ENCODE measurements at places on chromosomes 6 and 20. TPM values are rescaled to one million over a fixed set of nuclear protein-coding genes. Genes with fewer than 3 reads are reported as not detected.

Gene MAP1LC3A
- 49.4 TPM for total RNA-seq

Gene TREM2
- total RNA-seq = not detected

Gene DOK5
- 9.0 TPM for total RNA-seq

DNA sequence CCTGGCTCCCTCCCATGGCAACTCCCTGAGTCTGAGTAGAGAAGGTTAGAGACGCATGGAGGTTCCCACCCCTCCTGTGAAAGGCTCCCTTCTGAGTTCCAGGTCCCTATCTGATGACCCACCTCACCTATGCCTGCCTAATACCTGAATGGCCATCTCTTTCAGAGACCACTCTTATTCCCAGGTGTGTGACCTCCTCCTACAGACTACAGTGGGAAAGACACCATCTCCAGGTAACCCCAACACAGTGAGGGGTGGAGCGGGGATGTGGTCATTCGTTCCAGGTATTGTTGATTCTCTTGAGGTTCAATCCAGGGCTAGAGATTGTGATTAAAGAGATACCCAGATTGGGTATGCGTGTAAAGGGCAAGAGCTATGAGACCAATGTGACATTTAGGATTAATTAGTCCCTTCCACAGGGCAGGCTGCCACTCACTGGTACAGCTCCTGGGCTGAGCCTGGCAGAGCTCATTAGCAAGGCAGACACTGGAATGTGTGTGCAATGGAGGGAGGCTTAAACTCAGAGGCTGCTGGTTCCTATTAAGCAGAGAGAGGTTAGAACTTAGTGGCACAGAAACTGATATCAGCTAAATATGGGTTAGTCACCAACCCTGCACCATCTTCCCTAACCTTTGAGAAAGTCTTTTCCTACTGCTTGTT is 46.5 kb upstream of the IER3 start:
- H3K4me1 ChIP-seq = peaks cover 30% of the 10 kb centered on the region
- no peak for DNase-seq
- no peak overlapping the region for H3K4me3 ChIP-seq

- H3K27ac ChIP-seq = no peak overlapping the region
- DNase-seq = no peak
- H3K4me3 ChIP-seq = no peak overlapping the region
- peaks cover 17% of the 10 kb centered on the region for H3K36me3 ChIP-seq
- H3K27me3 ChIP-seq = no peaks in the 10 kb centered on the region
Observed at GRCh38 chr6:151103266-151103665, 136.5 kb upstream of the AKAP12 start.

DNA sequence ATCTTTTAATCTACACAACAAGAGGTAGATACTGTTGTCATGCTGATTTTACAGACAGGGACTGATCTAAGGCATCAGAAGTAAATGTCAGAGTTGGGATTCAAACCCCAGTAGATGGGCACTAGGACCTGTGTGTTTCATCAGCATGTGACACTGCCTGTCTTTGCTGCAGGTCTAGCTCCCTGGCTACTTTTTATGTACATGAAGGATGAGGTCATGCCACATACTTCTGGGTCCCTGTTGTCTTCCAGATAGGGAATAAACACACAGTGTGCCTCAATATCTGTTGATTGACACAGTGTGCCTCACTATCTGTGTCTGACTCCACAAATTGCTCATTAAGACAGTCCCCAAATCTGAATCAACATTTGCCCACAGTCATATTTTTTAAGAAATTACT is 106.9 kb downstream of the TFAP2B start:
- no peak overlapping the region for H3K4me3 ChIP-seq
- H3K27ac ChIP-seq = no peak overlapping the region
- H3K4me1 ChIP-seq = peaks cover 32% of the 10 kb centered on the region
- H3K27me3 ChIP-seq = no peaks in the 10 kb centered on the region
- peaks cover 6% of the 10 kb centered on the region for H3K36me3 ChIP-seq
- no peak for DNase-seq

- no peak for DNase-seq
- H3K27ac ChIP-seq = no peak overlapping the region
- peaks cover 11% of the 10 kb centered on the region for H3K27me3 ChIP-seq
- no peaks in the 10 kb centered on the region for H3K4me1 ChIP-seq
- H3K4me3 ChIP-seq = no peak overlapping the region
Observed at GRCh38 chr6:122969999-122970533, 26.0 kb upstream of the CLVS2 start.

GRCh38 chr20:34112600-34113101 is 608 bp upstream of the EIF2S2 start:
- no peak for DNase-seq
- peaks cover 44% of the 10 kb centered on the region for H3K4me1 ChIP-seq
- H3K27me3 ChIP-seq = no peaks in the 10 kb centered on the region
- H3K27ac ChIP-seq = peak overlapping the region; percentile 99
- peak overlapping the region; percentile 96 for H3K4me3 ChIP-seq
- peaks cover 14% of the 10 kb centered on the region for H3K36me3 ChIP-seq

- H3K4me3 ChIP-seq = no peak overlapping the region
- no peak for DNase-seq
- H3K36me3 ChIP-seq = no peaks in the 10 kb centered on the region
Observed at GRCh38 chr6:7960848-7961247, 50.3 kb upstream of the TXNDC5 start.

DNA sequence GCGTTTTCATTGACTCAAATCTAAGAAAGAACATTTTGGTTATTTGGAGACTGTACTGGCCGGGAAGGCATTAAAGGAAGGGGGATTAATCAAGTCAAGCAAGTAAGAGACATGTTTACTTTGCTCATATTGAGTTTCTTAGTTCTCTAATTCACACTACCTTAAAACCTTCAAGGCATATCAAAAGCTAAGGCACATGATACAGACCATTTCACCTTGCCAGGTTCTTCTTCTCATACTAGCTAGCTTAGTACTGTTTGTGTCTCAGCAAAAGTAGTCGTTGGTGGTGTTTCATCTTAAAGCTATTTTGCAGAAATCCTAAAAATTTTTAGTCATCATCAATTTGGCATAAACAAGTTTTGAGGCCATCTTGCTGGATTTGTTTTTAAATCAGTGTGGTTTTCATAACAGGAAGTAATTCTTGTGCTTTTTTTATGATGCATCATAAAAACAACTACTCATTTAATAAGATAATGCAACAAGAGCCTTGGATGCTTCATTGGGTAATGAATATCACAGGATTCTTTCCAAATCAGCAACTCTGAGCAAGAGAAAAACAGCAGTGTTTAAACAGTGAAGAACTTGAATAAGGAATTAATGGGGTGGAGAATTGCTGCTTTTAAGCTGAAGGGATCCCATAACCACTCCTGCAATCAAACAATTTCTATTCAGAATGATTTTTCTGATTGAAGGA is 425.3 kb downstream of the EPM2A start:
- no peak for DNase-seq
- no peaks in the 10 kb centered on the region for H3K4me1 ChIP-seq
- H3K36me3 ChIP-seq = no peaks in the 10 kb centered on the region
- H3K27ac ChIP-seq = no peak overlapping the region
- H3K27me3 ChIP-seq = peaks cover 9% of the 10 kb centered on the region
